Breast epithelium (tissue), 4 donors: ENCODE measurements at places on chromosomes 4 and X. TPM values are rescaled to one million over a fixed set of nuclear protein-coding genes. Genes with fewer than 3 reads are reported as not detected.

SPATA18 gene
- 8.8 TPM for total RNA-seq

- peaks cover 11% of the 10 kb centered on the region for H3K27me3 ChIP-seq
- DNase-seq = no peak
- no peaks in the 10 kb centered on the region for H3K4me1 ChIP-seq
- no peak overlapping the region for H3K27ac ChIP-seq
These were observed 486.7 kb upstream of the MAGEB2 start for GRCh38 chrX:29728639-29729038.

DNA sequence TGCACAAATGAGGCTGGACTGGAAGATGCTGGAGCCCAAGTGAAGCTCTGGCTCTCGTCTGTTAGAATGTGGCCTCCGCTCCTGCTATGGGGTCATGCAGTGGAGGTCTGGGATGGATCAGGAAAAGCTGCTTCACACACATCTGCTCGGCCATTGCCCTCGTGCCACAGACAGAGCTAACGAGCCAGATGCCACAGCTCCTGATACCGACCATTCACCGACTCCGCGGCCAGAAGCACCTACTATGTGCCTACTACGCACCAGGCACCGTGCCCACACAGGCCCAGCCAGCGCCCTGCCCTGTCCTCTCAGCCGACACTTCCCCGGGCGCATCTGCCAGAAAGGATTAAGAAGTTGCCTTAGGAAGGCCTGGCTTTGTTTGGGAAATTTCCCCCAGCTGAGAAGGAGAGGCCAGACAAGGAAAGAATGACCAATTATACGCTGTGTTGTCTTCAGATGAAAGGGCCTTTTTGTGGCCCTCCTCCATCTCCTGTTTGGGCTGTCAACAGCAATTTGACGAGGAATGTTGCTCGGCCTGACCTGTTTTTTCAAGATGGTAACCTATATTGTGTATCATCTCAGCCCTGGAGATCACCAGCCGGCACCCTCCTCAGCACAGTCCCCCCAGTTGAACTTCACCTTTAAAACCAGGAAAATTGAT lies 34.3 kb downstream of the HMX1 start:
- DNase-seq = no peak
- H3K27me3 ChIP-seq = peaks cover 5% of the 10 kb centered on the region
- H3K4me1 ChIP-seq = no peaks in the 10 kb centered on the region
- H3K4me3 ChIP-seq = no peak overlapping the region

GRCh38 chr4:141180991-141181761 lies 39.5 kb upstream of the ZNF330 start:
- no peaks in the 10 kb centered on the region for H3K36me3 ChIP-seq
- H3K4me3 ChIP-seq = no peak overlapping the region
- DNase-seq = no peak
- H3K27me3 ChIP-seq = no peaks in the 10 kb centered on the region
- H3K27ac ChIP-seq = no peak overlapping the region
- H3K4me1 ChIP-seq = no peaks in the 10 kb centered on the region

- H3K27me3 ChIP-seq = no peaks in the 10 kb centered on the region
- H3K36me3 ChIP-seq = no peaks in the 10 kb centered on the region
- DNase-seq = no peak
- no peak overlapping the region for H3K27ac ChIP-seq
These were observed 114.0 kb upstream of the VEGFC start for GRCh38 chr4:176906709-176907108.

DNA sequence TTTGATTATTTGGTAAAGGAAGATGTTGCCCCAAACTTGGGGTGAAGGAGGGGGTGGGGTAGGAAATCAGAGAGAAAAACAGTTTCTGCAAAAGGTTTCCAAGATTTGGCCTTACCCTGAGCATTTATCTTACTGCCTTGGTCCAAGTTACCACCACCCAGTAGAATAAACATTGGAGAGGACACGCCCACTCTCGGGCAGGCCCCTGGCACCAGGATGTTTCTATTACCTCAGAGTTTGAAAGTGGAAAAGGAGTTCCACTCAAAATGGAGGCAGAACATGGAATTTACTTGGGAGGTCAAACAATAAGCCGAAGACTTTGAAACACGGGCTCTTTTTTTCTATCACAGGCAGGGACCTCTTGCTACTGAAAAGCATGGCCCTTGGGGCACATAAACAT lies 113.7 kb downstream of the CHRNA9 start:
- no peaks in the 10 kb centered on the region for H3K27me3 ChIP-seq
- H3K4me1 ChIP-seq = no peaks in the 10 kb centered on the region
- H3K36me3 ChIP-seq = no peaks in the 10 kb centered on the region
- H3K4me3 ChIP-seq = no peak overlapping the region
- no peak for DNase-seq

- no peaks in the 10 kb centered on the region for H3K36me3 ChIP-seq
- H3K4me3 ChIP-seq = no peak overlapping the region
- DNase-seq = no peak
- H3K27me3 ChIP-seq = no peaks in the 10 kb centered on the region
These were observed 905.3 kb upstream of the INTU start for GRCh38 chr4:126727461-126727860.

DNA sequence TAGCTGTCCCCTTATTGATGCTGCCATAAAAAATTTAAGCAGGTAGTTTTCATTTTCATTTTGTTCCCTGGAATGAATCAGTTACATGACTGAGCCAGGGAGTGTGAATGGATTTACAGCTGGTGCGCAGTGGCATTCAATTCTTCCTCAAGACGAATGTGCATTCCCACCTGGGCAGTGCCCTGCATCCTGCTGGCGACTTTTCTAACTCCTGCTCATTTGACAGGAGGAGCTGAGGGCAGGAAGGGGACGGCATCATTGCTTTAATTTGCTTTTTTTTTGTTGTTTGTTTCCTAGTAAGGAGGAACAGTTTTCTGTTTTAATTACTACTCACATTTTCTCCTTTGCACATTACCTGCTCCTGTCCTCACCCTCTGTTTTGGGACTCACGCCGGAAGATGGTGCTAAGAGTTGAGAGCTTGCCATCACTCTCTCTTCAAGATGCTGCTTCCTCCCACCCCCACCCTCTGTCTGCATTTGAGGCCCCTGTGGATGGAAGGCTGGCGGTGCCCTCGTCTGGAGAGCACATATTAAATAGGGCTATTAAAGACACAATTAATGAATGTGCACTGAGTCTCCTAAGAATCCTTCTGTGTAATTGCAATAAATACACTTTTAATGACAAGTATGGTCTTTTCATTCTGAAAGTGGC lies 35.8 kb downstream of the PSAPL1 start:
- no peaks in the 10 kb centered on the region for H3K36me3 ChIP-seq
- no peak overlapping the region for H3K4me3 ChIP-seq
- H3K27me3 ChIP-seq = no peaks in the 10 kb centered on the region
- DNase-seq = no peak

- no peaks in the 10 kb centered on the region for H3K36me3 ChIP-seq
- no peak overlapping the region for H3K4me3 ChIP-seq
- H3K27me3 ChIP-seq = no peaks in the 10 kb centered on the region
- no peak overlapping the region for H3K27ac ChIP-seq
- H3K4me1 ChIP-seq = no peaks in the 10 kb centered on the region
These were observed 275.2 kb upstream of the FAT4 start for GRCh38 chr4:125039550-125039949.

DNA sequence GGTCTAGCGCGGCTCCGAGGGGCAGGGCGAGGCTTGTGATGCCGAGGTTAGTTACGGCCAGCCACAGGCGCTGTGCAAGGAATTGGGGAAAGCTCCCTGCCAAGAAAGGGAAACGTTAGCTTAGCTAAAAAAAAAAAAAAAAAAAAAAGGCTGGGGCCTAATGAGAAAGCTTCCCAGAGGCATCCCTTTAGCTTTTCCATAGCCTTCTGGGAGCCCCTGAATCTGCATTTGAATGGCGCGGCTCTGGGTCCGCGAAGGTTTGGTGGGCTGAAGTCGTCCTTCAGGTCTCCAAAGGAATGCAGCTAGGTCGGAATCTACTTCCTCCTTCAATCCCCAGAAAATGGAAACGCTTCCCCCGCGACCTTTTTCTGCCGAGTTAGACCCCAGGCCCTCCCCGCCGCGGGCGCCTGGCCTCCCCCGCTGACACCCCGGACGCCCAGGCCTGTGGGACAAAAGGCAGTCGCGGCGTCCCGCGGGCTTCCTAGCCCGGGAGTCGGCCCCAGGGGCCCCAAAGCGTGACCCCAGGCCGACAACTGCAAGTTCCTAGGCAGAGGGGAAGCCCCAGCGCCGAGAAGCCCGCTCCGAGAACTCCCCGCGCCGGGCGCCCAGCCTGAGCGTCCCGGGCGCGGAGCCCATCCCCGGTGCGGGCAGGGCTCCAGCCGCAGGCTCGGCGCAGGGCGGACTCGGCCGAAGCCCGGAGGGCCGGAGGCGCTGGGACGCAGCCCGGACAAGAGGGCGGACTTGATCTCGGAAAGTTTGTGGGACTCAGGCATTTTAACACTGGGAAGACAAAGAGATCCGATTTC lies 605 bp upstream of the FAT1 start:
- no peak for DNase-seq
- H3K4me1 ChIP-seq = no peaks in the 10 kb centered on the region
- no peaks in the 10 kb centered on the region for H3K27me3 ChIP-seq
- no peaks in the 10 kb centered on the region for H3K36me3 ChIP-seq
- peak overlapping the region; percentile 87 for H3K4me3 ChIP-seq
- H3K27ac ChIP-seq = peak overlapping the region; percentile 96

DNA sequence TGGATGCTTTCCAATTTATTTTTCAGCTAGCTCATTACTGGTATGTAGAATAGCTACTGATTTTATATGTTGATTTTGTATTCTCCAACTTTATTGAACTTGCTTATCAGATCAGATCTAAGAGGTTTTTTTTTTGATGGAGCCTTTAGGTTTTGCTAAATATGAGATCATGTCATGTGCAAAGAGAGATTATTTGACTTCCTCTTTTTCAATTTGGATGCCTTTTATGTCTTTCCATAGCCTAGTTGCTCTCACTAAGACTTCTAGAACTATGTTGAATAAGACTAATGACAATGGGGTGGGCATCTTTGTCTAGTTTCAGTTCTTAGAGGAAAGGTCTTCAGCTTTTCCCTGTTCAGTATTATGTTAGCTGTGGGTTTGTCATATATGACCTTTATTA lies 11.7 kb downstream of the MAGEE1 start:
- no peaks in the 10 kb centered on the region for H3K4me1 ChIP-seq
- no peaks in the 10 kb centered on the region for H3K27me3 ChIP-seq
- no peaks in the 10 kb centered on the region for H3K36me3 ChIP-seq
- DNase-seq = no peak
- no peak overlapping the region for H3K4me3 ChIP-seq
- H3K27ac ChIP-seq = no peak overlapping the region
